Dermis microvascular lymphatic vessel endothelial cell (primary cell): ENCODE measurements at places on chromosomes 7 and 10. TPM values are rescaled to one million over a fixed set of nuclear protein-coding genes. Genes with fewer than 3 reads are reported as not detected.

The ARMC3 gene
- not detected in 2 replicates for total RNA-seq

- no peak for DNase-seq
These were observed 5.3 kb upstream of the SCIN start for GRCh38 chr7:12564996-12565764.

The ERVW-1 gene
- not detected in 2 replicates for total RNA-seq

DNA sequence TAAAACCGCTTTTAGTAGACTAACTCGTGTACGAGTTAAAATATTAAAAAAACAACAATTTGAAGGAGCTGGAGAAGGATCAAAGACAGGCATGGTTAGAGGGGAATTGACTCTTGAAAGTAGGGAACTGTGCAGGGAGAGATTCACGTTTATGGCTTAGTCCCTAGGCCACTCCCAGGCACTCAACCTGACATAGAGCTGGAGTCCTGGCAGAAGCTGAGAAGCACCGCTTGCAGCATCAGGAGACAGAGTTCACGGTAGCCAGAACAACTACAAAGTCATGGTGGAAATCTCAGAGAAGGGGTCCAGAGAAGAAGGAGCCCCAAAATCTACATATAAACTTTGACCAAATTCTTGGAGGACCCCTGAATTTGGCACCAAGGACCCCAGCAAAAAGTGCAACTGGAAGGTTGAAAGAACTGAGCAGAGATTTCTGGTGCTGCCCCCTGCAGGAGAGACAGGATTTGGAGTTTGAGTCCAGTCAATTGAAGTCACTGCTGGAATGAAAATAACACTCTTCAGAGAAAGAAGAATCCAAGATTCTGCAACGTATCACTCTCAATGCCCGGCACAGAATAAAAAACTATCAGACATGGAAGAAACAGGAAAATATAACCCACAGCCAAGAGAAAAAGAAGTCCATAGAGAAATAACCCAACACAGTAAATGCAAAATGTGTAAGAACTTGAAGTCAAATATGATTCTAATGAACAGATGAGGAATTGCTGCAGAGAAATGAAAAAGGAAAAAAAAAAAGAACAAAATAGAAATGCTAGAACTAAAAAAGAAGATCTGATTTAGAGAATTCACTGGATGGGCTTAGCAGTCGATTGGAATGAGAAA lies 493.3 kb upstream of the PODXL start:
- DNase-seq: peak; percentile 15

DNA sequence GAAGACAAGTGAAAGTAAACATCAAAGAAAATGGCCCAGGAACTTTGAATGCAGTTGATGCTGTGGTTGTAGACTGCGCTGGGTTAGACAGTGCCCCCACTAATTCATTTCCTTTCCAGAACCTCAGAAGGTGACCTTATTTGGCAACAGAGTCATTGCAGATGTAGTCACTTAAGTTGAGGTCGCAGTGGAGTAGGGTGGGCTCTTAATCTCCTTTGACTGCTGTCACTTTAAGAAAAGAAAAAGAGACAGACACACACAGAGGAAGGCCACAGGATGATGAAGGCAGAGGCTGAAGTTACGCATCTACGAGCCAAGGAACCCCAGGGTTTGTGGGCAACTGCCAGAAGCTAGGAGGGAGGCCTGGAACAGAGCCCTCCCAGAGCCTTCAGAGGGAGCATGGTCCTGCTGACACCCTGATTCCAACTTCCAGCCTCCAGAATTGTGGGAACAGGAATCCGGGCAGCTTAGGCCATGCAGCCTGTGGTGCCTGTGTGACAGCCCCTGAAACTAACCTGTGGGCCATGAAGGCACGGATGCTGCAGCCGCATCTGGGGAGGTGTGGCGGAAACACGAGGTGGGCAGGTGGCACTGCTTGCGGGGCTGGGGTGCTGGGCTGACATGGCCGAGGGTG lies 107.6 kb downstream of the PRKAG2 start:
- DNase-seq: no peak

DNA sequence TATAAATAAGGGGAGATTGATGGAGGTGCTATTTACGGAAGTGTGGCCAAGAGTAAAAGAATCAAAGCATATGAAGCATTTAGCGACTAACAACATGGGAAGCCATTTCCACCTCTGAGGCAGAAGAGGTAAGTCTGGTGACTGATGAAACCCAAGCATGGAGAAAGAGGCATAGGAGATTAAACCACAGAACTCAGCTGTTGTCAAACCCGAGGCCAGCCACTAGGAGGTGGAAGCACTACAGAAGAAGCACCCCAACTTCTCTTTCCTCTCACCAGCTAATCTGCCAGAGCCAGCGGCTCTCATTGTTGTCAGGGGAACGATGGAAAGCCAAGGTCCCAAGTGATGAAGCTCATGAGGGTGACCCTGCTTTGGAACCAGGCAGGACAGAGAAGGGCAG lies 19.6 kb upstream of the CNTNAP2 start:
- DNase-seq: no peak

The ZNF727 gene
- total RNA-seq: 0.13 and 0.25 TPM in 2 replicates

The CUBN gene
- total RNA-seq: 6.7 and 10.7 TPM in 2 replicates

DNA sequence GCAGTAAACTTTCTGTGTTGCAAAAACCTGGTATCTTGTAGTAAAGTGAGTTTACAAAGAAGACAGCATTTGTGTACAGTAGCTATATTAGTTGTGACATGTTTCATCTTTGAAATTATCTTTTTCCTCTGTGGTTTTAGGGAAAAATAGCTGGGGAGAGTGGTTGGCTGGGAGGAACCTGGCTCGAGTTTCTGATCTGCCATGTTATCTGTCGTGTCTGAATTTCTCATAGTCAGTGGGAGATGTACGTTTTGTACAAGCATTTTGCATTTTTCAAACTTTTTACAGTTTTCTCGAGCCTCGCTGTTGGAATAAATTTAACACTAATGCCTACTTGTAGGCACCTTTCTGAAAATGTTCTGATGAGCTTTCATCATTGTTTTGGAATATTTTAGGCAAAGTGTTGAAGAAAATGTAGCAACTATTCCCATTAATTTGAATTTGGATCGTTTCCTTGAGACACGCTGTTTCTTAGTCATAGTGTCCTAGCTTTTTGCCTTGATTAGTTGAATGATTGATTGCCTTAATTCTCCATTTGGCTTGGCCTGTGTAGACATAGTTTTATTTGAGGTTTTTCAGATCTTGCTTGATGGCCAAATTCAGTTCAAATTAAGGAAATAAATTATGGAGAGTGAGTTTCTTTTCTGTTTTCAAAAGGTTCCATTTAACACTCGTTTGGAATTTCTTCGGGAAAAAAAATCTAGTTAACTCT lies 65.1 kb downstream of the CAMK1D start:
- DNase-seq: no peak

- DNase-seq: no peak
These were observed 104.6 kb downstream of the CYTH3 start for GRCh38 chr7:6167587-6168476.

DNA sequence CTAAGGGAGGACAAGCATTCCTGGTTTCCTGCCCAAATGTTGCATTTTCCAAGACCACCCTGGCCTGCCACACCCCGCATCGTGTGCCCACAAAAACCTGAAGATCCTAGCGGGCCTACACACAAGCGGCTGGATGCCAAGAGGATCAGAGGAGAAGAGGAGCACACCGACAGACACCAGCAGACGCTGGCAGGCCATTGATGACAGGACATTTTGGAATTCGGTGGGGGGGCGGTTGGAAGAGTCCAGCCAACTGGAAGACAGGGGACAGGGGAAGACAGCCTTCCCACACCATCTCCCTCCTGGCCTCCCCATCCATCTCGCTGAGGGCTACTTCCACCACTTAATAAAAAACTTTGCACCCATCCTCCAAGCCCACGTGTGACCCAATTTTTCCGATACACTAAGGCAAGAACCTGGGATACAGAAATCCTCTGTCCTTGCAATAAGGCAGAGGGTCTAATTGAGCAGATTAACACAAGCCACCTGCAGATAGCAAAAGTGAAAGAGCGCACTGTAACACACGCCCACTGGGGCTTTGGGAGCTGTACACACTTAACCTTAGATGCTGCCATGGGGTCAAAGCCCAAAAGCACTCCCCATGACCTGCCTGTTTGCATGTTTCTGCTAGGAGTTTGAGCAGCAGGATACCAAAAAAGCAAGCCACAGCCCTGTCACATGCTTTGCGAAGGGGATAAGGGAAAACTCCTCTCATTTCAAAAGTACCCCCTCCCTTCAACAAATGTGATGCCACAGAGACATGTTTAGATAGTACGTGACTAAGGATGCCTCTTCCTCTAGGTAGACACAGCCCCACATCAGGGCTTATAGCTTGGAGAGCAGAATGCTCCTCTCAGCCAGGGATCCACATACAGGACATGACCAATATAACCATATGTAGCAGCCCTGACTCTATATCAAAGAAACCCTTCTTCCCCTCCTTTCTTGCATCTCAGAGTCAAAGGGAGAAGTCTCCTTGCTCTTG lies 13.4 kb upstream of the SMNDC1 start:
- DNase-seq: no peak

GRCh38 chr7:135817583-135817982 lies 69.0 kb upstream of the FAM180A start:
- no peak for DNase-seq

The CXCL12 gene
- total RNA-seq: 0.77 and 2.3 TPM in 2 replicates

GRCh38 chr7:92839901-92840300 lies 3.5 kb upstream of the CDK6 start:
- no peak for DNase-seq

DNA sequence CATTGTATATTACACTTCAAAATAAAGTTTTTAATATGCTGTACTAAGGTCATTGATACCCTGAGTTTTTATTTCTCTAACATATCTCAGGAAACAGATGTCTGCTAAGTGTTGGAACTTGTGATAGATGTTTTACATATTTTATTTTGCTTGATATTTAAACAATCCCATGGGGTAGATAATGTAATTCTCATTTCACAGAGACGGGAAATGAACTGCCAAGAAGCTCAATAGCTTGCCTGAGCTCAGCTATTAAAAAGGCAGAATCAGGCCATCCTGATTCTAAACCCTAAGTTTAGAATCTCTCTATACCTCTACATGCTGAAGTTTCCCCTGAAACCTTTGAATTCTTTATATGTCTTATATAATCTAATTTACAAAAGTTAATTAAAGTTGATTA lies 126.3 kb downstream of the LRRC18 start:
- DNase-seq: no peak

DNA sequence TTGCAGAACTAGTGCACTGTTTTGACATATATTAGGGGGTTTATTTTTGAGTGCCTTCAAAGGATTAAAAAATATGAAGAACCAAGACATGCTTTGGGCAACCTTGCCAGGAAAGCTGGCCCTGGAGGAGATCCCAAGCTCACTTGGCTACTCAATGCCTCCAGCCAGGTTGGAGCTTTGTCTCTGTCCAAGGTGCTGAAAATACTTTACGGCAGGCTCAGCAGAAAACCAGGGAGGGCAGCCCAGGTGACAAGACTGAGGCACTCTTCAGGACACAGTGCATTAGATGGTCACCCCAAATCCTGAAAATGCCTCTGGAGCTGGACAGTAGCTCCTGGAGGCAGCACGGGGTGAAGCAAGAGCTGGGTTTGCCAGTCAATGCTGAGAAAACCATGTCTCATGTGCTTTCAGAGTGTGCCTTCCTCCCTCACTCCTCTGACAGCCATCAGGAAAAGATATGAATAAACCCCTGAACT lies 5.8 kb upstream of the KCNH2 start:
- DNase-seq: no peak

The SYT15B gene
- 0.26 and 0.89 TPM in 2 replicates for total RNA-seq

DNA sequence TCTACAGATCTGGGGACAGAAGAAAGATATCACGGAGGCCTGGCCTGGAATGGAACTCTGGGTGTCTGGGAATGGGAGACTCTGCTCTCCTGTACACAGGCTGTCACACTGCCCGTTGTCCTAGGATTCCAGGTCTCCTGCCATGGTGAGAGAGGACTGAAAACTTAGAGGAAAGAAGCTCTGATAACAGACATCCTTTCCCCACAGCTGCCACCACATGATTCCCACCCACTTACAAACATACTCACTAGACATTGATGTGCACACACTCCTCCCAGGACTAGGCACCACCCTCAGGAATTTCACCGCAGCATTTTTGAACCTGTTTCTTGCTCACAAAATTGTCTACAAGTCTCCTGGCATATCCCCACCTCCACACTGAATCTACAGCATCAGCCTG lies 5.7 kb downstream of the ZNF92 start:
- no peak for DNase-seq

- no peak for DNase-seq
These were observed 192.4 kb downstream of the ADARB2 start for GRCh38 chr10:1544929-1545328.

- peak; percentile 83 for DNase-seq
These were observed 608.4 kb upstream of the KCND2 start for GRCh38 chr7:119664601-119665000.

The FAM221A gene
- 4.3 and 5.6 TPM in 2 replicates for total RNA-seq

The TMEM130 gene
- not detected in 2 replicates for total RNA-seq

The ZSCAN25 gene
- 9.4 and 12.3 TPM in 2 replicates for total RNA-seq

DNA sequence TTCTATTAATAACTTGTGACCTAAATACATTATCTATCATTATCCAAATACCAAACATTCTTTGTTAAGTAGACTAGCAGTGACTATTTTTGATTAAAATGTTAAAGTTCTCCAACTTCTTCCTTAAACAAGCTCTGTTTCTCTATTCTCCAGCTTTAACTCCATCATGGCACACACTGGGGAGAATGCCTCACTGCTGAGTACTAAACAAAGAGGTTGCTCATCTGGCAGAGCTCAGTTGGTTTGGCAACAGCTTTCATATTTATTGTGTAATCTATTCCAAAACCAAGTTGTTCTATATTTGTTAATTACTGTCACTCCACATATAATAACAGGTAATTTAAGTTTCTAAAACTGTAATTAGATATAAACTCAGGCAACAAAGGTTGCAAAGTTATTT lies 89.6 kb downstream of the USP6NL start:
- DNase-seq: no peak

- no peak for DNase-seq
These were observed 33.4 kb downstream of the TAS2R41 start for GRCh38 chr7:143510854-143511592.

- DNase-seq: no peak
These were observed 84.1 kb downstream of the EZH2 start for GRCh38 chr7:148799893-148800555.

DNA sequence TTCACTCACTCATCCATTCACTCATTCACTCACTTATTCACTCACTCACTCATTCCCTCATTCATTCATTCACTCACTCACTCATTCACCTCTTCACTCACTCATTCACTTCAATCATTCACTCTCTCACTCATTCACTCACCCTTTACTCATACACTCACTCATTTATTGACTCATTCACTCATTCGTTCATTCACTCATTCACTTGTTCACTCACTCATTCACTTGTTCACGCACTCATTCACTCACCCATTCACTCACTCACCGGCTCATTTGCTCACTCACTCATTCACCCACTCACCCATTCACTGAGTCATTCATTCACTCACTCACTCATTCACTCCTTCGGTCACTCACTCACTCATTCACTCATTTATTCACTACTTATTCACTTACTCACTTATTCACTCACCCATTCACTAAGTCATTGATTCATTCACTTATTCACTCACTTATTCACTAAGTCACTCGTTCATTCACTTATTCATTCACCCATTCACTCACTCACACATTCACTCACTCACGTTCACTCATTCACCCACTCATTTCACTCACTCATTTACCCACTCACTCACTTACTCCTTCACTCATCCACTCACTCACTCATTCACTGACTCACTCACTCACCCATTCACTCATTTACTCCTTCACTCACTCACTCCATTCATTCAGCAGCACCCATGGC lies 4.7 kb upstream of the PFKP start:
- DNase-seq: no peak
